Adrenal gland (tissue), 19 donors: ENCODE measurements at places on chromosomes 12 and 14. TPM values are rescaled to one million over a fixed set of nuclear protein-coding genes. Genes with fewer than 3 reads are reported as not detected.
A peak's percentile ranks its signal among the peaks of the same experiment; 100 is the strongest.

The NTS gene
- not detected for total RNA-seq

The PIANP gene
- 0.11 TPM for total RNA-seq

The KRT6A gene
- total RNA-seq: not detected

The ANKS1B gene
- total RNA-seq: 19.6 TPM

The WDHD1 gene
- total RNA-seq: 3.2 TPM

The PARPBP gene
- total RNA-seq: 3.5 TPM

- H3K4me1 ChIP-seq: peaks cover 7% of the 10 kb centered on the region
- no peak for DNase-seq
- no peak overlapping the region for H3K4me3 ChIP-seq
- no peaks in the 10 kb centered on the region for H3K36me3 ChIP-seq
Measured at GRCh38 chr14:85483652-85484051, 46.3 kb upstream of the FLRT2 start.

GRCh38 chr14:75292886-75293285 lies 14.3 kb downstream of the FOS start:
- no peaks in the 10 kb centered on the region for H3K27me3 ChIP-seq
- peaks cover 16% of the 10 kb centered on the region for H3K4me1 ChIP-seq
- H3K27ac ChIP-seq: no peak overlapping the region
- H3K36me3 ChIP-seq: no peaks in the 10 kb centered on the region
- H3K4me3 ChIP-seq: no peak overlapping the region
- DNase-seq: no peak

DNA sequence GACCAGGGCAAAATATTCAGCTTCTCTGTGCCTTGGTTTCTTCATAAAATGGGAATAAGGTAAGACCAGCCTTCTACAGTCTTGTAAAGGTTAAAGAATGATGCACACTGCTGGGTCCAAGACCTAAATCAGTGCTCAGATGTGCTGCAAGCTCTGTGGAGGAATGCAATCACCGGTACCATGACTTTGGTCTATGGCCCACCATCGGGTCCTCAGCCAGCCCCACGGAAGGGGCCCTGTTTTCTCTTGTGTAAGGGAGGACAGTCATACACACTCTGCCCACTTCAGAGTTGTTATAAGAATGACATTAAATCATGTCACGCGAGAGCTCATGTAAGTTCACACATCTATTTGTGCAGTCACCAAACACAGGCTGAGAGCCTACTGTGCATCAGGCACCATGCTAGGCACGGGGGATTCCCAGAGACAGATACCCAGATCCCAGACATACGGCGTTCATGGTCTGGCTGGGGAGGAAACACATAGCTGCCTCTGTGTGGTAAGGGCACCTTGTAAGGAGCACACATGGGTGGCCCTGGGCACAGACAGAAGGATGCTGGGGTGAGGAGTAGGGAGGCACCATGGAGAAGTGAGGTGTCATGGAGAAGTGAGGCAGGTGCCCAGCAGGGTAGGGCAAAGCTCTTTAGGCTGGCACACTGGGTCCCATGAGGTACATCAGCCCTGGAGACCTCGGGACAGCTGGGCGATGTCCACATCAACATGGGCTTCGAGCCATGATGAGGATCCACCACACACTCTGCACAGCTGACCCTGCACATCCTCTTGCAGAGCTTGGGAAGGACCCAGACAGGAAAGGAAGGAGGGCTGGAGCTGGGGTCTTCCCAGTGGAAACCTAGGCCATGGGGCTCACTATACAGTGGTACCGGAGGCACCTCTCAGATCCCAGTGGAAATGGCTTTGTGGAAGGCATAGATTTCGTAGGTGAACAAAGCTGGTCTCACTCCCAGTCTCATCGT lies 190.4 kb upstream of the DIO3 start:
- no peak overlapping the region for H3K27ac ChIP-seq
- no peaks in the 10 kb centered on the region for H3K27me3 ChIP-seq
- no peak for DNase-seq
- no peaks in the 10 kb centered on the region for H3K36me3 ChIP-seq

DNA sequence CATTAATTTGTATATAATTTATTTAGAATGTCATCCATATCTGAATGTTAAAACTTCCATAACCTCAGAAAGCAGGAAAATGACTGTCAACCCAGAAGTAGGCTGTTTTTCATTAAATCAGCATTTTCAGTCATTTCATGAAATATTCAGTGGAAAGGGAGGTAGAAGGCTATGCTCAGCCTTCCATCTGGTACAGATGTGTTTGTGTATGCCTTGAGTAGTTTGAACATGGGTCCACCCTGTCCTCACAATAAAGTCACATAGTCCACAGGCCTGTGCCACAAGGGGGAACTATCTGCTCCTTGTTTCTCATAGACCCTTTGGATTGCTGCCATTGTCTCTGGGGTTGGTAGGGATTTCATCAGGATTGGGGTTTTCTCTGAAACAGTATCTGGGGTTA lies 9.1 kb downstream of the LACRT start:
- no peak overlapping the region for H3K4me3 ChIP-seq
- DNase-seq: no peak
- H3K27ac ChIP-seq: no peak overlapping the region

GRCh38 chr14:23589606-23590005 lies 11.0 kb upstream of the JPH4 start:
- H3K27me3 ChIP-seq: no peaks in the 10 kb centered on the region
- no peak for DNase-seq
- peaks cover 5% of the 10 kb centered on the region for H3K4me1 ChIP-seq
- no peak overlapping the region for H3K27ac ChIP-seq
- no peak overlapping the region for H3K4me3 ChIP-seq

DNA sequence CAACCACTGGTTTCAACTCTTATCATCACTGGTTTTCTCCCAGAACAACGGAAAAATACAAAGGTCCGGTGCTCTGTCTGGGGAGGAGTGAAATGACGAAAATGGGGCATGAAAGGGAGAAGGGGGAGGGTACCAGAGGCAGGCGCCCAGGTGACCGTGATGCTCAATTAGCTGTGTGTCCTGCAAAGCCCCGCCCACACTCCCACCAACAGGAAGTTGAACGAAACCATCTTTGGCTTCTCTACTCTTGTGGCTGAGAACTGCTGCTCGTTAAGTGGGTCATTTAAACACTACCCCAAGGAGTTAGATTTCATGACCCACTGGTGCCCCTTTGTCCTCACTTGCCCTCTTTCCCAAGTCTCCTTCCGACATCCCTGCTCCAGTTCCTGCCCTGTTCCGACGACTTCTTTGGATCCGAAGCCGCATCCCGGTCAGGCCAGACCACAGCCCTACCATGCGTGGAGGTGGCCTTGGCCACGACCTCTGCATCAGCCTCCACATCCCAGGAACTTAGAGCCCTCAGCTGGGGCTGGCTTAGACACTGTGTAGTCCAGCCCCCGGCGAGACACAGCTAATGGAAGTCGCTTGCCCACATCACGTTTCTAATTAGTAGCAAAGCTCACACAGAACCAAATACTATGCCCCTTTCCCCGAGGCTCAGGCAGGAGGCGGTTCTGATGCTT lies 11.4 kb upstream of the LRTM2 start:
- no peak overlapping the region for H3K27ac ChIP-seq
- H3K27me3 ChIP-seq: no peaks in the 10 kb centered on the region
- no peak overlapping the region for H3K4me3 ChIP-seq
- no peaks in the 10 kb centered on the region for H3K4me1 ChIP-seq
- no peak for DNase-seq

DNA sequence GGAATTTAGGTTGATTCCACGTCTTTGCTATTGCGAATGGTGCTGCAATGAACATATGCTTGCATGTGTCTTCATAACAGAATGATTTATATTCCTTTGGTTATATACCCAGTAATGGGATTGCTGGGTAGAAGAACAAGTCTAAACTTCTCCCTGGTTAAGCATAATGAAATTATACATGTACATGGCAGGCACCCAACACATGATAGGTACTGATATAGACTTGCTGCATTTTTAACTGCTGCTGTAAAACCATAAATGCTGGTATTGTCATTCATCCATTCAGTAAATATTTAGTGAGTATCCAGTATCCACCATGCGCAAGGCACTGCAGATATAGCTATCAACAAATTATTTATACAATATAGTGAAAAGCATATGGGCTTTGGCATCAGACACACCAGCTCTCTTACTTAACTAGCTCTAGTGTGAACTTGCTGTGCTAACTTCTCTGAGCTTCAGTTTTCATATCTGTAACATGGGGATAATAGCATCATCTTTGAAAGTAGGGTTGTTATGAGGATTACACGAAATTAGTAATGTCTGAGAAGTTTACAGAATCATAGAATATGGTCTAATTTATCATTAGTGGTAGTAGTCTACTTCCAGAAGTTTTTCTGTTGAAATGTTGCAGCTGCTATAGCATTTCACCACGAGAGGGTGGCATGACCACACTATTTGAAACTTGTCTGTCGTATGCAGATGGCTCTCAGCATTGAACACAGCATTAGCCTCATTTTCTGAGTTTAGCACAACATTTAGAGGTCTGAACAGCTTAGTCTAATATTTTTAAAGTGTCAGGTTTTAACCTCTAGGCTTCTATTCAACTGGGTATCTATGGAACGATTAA lies 32.0 kb upstream of the SEL1L start:
- no peak overlapping the region for H3K4me3 ChIP-seq
- H3K4me1 ChIP-seq: no peaks in the 10 kb centered on the region
- H3K27me3 ChIP-seq: no peaks in the 10 kb centered on the region
- peak; percentile 18 for DNase-seq
- no peaks in the 10 kb centered on the region for H3K36me3 ChIP-seq
- H3K27ac ChIP-seq: no peak overlapping the region

DNA sequence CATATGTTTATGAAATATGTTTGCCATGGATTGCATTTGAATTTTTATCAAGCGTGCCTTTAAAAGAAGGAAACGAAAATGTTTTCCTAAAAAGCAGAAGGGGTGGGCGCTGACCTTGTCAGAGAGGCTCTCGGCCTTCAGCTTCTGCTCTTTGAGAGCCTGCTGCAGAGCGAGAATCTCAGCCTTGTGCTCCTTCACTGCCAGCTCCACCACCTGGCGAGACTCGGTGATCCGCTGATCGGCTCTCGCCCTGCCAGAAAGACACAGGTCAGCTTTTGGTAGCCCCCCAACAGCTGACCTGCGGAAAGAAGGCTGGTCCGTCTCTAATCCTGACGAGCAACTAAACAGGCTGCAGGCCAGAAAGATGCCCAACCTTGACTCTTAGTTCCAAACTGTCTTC lies 62.4 kb downstream of the PRKAB1 start:
- no peak overlapping the region for H3K4me3 ChIP-seq
- peak overlapping the region; percentile 39 for H3K27ac ChIP-seq
- peaks cover 14% of the 10 kb centered on the region for H3K4me1 ChIP-seq
- no peaks in the 10 kb centered on the region for H3K27me3 ChIP-seq
- no peaks in the 10 kb centered on the region for H3K36me3 ChIP-seq
- DNase-seq: peak; percentile 48

DNA sequence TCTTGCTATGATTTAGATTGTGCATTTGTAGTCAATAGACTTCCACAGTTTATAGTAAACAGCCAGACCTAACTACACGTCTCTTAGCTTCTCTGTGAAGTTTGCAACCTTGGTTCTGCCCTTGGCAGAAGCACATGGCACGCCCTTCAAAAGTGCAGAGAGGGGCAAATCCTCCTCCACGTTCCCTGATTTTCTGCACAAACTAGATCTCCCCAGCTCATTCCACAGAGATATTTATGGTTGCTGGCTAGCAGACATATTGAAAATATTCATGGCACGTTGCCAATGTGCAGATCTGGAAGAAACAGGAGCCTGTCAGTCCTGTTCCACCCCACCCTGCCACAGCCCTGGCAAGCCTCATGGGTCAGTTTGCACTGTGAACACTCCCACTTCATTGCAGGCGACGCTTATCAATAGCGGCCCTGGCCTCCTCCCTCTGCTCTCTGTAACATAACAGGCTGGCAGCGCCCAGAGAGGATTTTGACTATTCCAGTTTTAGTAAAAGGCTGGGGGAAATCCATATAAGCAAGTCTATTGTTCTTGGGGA lies 6.5 kb upstream of the LGALS3 start:
- H3K36me3 ChIP-seq: no peaks in the 10 kb centered on the region
- peak overlapping the region; percentile 66 for H3K27ac ChIP-seq
- H3K4me1 ChIP-seq: peaks cover 32% of the 10 kb centered on the region

DNA sequence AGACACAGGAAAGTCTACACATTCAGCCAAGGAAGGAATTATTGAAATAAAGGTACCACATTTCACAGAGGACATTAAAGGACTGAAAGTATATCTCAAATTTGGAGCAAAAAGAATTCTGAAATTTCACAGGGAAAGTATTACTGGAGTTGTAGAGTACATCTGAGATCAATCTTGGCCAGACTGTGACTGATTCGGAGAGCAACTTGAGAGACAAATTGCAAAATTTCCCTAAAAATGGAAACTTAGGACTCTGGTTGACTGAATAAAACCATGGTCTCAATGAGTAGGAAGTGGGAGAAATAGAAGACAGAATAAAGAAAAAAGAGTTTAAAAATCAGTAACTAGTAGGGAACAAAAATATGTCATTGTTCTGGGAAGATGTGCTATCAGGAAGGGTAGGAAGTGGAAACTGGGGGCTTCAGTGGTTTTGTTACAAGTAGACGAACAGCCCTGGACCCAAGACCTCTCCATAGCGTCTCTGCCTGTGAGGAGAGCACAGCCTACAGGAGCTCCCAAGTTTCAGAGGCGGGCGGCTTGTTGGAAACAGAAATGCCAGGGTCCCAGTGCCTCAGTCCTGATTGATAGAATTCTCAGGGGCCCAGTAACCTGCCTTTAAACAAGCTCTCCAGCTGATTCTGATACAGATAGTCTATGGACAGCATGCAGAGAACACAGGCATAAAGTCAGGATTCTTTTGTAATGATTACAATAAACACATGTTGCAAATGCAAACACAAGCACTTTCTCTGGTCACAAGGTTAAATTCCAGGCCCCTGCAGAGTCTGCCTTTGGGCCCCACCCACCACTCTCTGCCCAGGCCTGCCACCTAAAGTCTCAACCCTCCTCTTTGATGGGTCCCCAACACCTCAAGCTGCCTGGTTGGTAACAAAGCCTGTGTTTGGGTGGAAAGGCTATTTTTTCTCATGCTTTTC lies 63.1 kb downstream of the BBS10 start:
- no peaks in the 10 kb centered on the region for H3K4me1 ChIP-seq
- no peaks in the 10 kb centered on the region for H3K27me3 ChIP-seq
- no peak for DNase-seq
- no peaks in the 10 kb centered on the region for H3K36me3 ChIP-seq

DNA sequence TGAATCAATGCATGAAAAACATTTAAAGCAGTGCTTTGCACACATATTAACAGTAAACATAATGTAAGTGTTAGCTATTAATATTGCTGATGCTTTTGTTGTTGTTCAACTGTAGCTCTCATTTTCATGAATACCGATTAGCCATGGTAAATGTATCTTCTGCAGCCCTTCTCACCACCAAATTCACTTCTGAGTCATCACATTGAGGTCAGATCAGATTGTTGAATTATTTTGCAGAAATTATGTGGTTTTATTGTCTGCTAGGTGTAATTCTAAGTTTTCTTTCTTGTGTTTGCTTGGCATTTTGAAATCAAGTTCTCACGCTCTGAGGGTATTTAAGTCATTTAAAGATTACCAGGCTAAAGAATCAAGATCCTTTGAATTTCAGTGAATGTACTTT lies 74.6 kb downstream of the AKAP6 start:
- H3K4me3 ChIP-seq: no peak overlapping the region
- H3K4me1 ChIP-seq: no peaks in the 10 kb centered on the region
- no peaks in the 10 kb centered on the region for H3K27me3 ChIP-seq
- no peaks in the 10 kb centered on the region for H3K36me3 ChIP-seq
- H3K27ac ChIP-seq: no peak overlapping the region
